IPS DF 19.7 (cell line): ENCODE measurements at places on chromosomes 4 and X.

DNA sequence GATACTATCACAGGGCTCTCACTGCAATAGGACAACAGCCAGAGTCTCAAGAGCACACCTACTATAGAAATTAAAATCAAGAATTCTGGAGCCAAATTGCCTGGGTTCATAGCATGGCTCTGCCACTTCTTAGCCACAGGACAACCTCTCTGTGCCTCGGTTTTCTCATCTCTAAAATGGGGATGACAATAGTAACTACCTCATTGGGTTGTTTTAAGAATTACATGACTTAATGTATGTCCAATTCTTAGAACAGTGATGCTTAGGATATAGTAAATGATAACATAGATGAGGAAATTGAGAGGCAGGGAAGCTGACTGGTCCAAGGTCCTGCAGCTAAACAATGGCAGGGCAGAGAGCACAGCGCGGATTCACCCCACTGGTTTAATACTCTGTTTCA is 11.0 kb upstream of the ODAPH start:
- DNase-seq: no peak

DNA sequence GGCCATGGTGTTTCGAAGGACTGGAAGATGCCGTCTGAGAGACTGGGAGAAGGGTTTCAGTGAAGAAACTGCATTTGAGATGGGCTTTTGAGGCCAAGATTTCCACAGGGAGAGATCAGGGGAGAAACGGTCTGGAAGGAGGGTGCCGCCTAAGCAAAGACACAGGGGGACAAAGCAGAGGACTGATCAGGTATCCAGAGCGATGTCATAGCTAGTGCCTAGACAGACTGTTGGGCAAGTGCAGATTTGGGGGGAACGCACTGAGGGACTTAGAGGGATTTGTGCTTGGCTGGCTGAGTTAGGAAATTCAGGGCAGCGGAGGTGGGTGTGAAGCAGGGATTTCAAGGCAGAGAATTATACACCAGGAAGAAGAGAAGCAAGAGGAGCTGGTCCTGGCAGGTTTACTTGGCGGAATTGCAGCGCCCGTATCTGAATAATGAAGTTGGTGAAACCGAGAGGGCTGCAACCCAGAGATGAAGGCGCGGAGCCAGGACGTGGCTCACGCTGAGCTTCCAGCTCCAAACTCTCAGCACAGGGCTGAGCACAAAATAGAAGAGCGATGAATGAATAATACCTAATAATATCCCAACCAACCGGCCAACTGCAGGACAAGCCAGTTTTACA is 106.9 kb downstream of the MAML3 start:
- DNase-seq: no peak

GRCh38 chr4:150289198-150289597 is 211.0 kb downstream of the DCLK2 start:
- no peak for DNase-seq

GRCh38 chrX:110691446-110691845 is 104.2 kb downstream of the CHRDL1 start:
- DNase-seq: no peak

DNA sequence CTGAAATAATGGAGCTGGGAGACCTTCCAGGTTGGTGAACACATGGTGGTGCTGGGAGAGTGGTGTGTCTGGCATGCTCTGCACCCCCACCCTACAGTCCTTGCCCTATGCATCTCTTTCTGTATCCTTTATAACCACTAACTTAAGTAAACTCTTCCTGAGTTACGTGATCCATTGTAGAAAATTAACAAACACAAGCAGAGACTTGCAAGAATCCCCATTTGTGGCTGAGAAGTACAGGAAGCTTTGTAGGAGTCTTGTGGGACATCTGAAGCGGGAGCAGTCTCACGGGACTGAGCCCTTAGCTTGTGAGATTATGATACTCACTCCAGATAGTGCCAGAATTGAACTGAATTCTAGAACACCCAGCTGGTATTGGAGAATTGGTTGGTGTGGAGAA is 14.3 kb upstream of the FAM13A start:
- no peak for DNase-seq

GRCh38 chr4:86117705-86118302 is 242.0 kb downstream of the MAPK10 start:
- DNase-seq: no peak

- DNase-seq: no peak
These were observed 405.6 kb downstream of the FAM47A start for GRCh38 chrX:33726281-33727160.

DNA sequence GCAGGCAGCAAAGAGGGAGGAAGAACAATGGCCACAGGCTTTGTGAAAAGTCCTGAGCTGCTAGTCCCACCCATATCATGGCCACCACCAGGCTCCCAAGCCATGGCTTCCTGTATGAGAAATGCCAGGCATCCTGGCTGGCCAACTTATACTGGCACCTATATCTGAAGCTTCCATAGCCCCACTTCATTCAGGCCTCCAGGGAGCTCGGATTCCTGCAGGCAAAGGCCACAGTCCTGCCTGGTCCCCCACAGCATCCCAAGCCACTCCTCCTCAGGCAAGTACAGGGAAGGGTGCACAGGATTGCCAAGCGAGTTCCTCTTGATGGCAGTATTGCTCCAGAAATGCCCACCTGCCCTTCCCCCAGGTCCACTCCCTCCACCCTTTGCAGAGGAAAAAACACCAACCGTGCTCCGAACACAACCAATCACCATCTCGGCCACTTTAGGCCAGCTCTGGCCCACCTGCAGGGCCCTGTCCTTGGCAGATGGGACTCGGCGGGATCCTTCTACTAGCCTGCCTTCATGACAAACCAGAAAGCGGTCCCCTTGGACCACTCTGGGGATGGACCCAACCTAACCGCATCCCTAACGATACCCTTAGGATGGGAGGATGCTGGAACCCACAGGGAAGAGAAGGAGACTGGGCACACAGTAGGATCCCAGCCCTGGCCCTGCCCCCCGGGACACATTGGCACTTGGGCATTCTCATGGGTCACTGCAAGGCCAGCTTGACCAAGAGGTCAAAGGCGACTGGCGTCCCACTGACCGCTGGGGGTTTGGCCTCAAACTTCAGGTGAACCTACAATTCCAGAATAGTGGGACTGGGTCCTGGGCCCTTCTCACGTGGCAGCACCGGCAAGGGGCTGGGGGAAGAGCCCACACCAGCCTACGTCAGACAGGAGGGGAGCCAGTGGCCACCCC is 220.4 kb upstream of the AGTR2 start:
- DNase-seq: no peak

DNA sequence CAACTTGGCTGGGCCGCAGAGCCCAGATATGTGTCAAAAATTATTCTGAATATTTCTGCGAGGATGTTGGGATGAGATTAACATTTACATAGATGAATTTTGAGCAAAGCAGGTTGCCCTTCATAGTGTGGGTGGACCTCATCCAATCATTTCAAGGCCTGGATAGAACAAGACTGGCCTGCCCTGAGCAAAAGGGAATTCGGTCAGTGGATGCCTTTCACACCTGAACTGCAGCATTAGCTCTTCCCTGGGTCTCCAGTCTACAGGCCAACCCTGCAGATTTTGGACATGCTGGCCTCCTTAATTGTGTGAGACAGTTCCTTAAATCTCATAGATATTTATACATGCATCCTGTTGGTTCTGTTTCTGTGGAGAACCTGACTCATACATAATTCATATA is 32.4 kb upstream of the SLC10A4 start:
- DNase-seq: no peak

GRCh38 chrX:2500091-2500802 is 529 bp downstream of the DHRSX start:
- no peak for DNase-seq

- no peak for DNase-seq
These were observed 164.1 kb downstream of the EFNB1 start for GRCh38 chrX:68992821-68993397.

GRCh38 chr4:131063878-131064277 is 1967.9 kb downstream of the C4orf33 start:
- no peak for DNase-seq

- DNase-seq: no peak
These were observed 51.1 kb downstream of the C4orf51 start for GRCh38 chr4:145731028-145731427.

- DNase-seq: no peak
These were observed 34.1 kb downstream of the ART3 start for GRCh38 chr4:76108467-76109181.

DNA sequence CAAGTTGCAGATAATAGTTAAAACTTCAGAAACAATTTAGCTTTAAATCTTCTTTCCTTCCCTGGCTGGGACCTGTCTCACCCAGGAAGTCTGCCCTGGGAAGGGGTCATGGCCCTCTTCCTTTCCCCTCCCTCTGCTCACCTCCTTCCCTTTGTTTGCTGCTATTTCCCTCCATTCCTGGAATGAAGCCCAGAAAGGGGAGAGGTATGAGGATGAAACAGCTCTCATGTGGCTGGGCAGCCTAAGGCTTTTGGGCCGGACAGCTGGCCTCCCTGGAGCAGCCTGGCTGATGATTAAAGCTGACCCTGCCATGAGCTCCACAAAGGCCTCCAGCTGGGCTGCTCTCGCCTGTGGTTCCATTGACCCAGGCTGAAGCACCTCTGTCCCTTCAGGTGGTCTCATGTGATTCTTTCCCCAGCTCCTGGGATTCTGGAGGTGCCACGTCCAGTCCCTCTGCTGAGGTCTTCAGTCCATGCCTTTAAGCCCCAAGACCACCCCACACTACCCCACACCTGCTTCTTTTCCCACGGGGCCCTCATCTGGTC is 202.1 kb downstream of the PTTG2 start:
- no peak for DNase-seq

- no peak for DNase-seq
These were observed 151.2 kb upstream of the SLC4A4 start for GRCh38 chr4:71187404-71188155.

DNA sequence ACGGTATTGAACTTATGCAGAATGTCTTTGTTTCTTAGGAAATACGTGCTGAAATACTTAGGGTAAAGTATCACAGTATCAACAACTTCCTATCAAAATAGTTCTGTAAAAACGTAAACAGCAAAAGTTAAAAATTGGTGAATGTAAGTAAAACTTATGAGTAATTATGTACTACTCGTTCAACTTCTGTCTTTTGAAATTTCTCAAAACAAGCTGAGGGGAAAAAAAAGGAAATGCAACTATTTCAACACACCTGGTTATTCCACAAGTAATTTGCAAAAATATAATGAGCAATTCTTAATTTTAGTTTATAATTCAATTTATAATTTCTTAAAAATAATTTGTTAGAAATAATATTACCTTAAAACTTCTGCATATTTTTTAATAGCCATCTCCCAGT is 8.3 kb downstream of the PPID start:
- DNase-seq: no peak

- DNase-seq: peak; percentile 17
These were observed 5.5 kb downstream of the ATP10D start for GRCh38 chr4:47490550-47490949.

DNA sequence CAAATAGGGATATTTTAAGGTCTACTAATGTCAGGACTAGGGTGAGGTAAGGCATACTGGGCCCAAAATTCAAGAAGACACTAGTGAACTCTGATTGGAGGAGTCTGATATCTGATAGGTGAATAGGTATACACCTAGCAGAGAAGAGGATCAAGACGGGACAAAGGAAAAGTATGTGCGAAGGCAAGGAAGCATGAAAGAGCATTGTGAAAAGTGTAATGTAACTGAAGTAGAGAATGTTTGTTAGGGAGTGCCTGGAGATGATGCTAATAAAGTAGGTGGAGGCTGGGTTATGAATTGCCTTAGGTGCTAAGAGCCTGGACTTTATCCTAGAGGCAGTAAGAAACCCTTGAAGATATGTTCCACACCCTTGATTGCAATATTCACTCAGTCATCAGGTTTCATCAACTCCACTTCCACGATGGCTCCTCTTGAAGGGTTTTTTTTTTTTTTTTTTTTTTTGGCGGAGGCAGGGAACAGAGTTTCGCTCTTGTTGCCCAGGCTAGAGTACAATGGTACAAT is 49.9 kb upstream of the XIAP start:
- DNase-seq: no peak

GRCh38 chrX:47166126-47166525 is 21.1 kb downstream of the RBM10 start:
- DNase-seq: no peak

GRCh38 chr4:174581901-174582300 is 59.6 kb upstream of the HPGD start:
- no peak for DNase-seq

GRCh38 chrX:74179071-74179470 is 124.9 kb upstream of the ZCCHC13 start:
- DNase-seq: no peak

DNA sequence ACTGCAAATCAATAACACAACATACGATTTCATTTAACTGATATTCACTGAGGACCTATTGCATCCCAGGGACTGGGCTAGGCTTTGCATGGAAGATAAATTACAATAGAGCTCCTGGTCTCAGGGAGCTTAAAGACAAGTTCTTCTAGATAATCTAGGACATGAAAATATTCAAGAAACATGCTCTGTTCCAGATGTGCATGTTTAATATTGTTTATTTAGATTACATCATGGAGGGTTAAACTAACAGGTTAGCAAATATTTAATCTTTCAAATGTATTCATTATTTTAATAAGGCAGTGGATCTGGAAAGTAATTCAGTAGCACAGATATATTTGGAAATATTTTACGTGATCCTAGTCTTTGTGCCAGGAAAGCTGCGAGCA is 2430.3 kb downstream of the PCDH7 start:
- no peak for DNase-seq

- DNase-seq: no peak
These were observed 41.3 kb downstream of the CC2D2A start for GRCh38 chr4:15510961-15511360.

DNA sequence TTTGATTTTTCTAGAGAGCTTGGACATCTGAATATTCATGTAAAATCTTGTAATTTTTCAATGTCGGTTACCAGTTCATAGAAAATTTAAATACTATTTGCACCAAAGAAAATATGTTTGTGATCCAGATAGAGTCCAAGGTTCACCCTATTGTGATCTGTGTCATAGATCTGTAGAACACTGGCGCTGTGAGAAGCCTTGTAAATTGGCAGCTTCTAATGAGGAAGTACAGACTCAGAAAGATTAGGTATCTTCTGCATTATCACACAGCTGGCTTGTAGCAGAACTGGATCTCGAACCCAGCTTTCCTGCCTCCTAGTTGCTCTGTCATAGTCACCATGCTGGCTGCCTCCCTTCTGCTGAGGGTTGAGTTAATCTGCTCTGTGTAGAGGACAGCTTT is 106.5 kb upstream of the PAK3 start:
- no peak for DNase-seq

DNA sequence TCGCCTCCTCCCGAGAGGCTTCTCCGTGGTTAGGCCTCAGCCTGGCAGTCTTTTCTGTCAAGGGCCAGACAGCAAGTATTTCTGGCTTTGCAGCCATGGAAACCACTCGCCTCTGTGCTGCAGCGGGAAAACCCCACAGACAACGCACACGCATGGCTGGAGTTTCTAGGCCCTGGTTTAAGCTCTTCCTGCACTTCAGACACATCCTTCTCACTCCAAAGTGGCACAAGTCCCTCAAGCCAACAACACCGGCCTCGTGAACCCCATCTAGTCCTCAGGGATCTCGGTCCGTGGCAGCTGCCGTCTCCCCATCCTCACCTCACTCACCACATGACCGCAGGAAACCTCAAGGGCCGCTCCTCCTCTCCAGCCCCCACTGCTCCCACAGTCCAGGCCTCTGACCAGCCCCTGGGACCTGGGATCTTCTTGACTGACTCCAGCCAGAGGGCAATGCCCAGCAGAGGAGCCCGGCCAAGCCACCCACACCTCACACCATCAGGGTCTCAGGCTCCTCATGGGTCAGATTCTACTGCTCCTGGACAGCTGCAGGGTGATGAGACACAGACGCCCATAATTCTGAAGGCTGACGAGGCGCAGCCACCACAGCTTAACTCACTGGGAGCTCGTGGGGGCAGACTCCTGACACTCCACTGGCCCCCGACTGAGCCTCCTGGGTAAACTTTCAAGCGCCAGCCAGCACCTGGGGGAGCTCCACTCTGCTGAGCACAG is 21.7 kb downstream of the LETM1 start:
- DNase-seq: no peak

GRCh38 chrX:47327902-47328301 is 42.5 kb upstream of the ZNF157 start:
- DNase-seq: no peak
